ENCODE measurements at places on chromosomes 4 and X.

DNA sequence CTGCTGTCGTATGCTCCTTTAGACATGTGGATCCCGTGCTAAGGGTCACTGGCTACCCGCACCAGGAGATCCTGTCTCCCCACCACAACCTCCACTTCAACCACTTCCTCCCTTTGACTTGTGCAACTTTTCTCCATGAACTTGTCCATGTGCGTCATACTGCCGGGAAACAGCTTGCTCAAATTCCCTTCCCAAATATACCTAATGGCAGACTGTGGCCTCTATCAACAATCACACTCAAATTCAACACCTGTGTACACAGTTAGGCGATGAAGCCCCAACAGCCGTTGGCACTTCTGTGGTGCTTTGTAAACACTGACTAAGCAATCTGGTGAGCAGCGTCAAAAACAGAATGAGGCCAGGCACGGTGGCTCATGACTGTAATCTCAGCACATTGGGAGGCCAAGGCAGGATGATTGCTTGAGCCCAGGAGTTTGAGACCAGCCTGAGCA, 49.5 kb downstream of the CD99L2 start:
- DNase-seq: no peak

GRCh38 chrX:32896088-32896487, 315.3 kb downstream of the DMD start:
- DNase-seq: no peak

DNA sequence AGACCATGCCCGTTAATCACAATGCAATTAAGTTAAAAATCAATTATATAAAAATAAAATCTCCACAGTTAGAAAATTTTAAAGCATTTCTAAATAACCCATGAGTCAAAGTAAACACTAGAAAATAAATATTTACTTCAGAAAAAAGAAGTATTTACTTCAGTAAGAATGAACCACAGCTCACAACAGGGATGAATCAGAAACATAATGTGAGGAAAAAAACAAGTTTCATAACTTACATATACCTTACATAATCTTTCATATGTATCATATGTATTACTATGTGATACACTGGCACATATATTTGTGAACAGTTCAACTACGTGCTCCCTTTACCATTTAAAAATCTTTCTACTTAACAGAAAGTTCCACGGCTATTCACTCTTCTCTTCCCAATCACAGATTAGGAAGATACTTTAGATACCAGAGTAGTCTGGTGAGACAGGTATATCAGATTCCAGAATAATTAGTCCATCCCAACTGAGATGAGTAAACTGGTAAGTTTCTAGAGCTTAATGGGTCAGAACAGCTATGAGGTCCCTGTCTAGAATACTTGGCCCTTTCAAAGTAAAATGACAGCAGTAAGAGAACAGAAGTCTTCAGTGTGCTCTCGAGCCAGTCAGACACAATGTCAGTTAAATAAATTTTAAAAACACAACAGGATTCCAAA, 70.3 kb downstream of the SH3RF1 start:
- no peak for DNase-seq

DNA sequence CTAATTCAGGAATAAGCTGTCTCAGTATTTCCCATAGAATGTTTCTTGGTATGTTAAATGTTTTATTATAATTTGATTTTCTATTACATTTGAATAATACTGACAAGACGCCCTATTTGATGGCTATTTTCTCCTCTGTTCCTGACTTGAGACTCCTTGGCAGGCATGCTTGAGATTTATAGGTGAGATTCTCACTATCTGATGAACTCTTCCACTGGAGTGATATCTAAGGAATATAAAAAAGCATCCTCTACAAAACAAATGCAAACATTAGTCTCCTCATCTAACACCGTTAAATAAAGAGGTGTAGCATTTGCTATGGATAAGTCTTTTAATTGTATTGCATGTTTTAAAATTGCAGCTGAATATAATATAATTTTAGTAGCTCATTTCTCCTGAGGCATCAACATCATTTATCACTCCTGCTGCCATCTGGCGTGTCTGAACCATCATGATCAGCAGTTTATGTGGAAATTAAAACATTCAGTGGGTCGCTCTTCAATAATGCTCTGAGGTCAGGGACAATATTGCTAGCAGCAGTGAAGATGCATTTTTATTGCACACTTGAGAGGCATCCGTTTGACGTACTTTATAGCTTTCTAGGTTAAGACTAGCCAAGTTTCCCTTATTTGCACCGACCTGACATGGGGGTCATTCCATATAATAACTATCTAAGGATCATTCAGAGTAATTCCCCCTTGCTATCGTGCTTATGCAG, 210.4 kb upstream of the GALNTL6 start:
- DNase-seq: no peak

GRCh38 chr4:17236686-17237085, 275.2 kb downstream of the QDPR start:
- no peak for DNase-seq

DNA sequence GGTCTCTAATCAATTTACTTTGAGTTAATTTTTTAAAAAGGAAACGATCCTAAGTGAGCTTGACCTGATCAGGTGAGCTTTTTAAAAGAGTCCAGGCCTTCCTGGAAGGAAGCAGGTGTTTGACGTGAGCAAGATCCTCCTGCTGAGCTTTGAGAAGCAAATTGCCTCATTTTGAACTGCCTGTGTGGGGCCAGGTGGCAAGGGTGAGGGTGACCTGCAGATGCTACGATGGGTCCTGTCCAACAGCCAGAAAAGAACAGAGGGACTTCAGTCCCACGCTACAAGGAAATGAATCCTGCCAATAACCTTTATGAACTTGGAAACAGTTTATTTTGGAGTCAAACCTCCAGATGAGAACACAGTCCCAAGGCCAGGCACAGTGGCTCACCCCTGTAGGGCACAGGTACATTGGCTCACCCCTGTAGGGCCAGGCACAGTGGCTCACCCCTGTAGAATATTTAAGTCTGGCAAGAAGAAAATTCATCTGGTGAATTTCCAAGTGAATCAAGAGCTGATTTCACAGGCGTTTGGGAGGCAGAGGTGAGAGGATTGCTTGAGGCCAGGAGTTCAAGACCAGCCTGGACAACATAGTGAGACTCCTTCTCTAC, 58.1 kb downstream of the CASP3 start:
- DNase-seq: no peak
